Activated CD4-positive, alpha-beta T cell treated with anti-CD3 and anti-CD28 coated beads for 4 hours (primary cell): ENCODE measurements at places on chromosomes 11 and 22.
A peak's percentile ranks its signal among the peaks of the same experiment; 100 is the strongest.

- DNase-seq: no peak
Measured at GRCh38 chr22:45775569-45776312, 104.1 kb downstream of the ATXN10 start.

DNA sequence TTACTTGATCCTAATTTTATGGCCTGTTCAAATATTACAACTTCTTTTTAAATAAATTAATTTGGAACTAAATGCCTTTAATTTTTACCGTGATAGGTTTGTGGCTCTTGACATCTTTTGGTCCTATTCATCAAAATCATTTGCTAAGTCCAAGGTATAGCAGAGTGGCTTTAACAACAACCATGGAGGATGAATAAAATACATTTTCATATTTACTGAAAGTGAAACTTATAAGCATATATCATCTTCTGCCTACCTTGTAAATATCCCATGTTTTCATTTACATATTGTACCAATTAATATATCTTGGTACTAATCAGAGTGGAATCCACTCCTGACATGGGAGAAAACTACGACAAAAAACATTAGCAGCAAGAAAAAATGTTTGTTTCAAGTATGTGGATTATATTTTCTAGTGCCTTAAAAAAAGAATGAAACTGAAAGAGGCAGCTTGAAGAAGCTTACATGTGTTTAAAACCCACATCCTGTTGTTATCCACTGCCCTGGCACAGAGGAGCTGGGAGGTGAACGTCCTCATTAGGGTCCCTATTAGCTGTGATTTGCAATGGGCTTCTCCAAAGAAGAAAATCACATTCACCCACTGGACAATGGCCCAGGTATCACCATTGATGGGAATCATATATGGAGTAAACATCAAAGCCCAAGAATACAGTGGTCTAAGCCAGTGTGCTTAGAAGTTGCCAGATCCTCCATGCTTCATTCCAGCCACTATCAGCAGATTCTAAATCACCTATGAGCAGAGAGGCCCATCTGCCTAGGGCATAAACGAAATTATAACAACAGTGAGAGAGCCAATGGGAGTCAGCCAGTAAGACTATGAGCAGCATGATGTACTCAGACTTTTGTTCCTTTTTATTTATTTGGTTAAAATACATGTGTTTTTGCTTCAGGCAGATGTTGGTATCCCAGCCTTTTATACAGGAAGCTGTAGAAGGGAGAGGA is 84.7 kb downstream of the MAML2 start:
- peak; percentile 35 for DNase-seq

DNA sequence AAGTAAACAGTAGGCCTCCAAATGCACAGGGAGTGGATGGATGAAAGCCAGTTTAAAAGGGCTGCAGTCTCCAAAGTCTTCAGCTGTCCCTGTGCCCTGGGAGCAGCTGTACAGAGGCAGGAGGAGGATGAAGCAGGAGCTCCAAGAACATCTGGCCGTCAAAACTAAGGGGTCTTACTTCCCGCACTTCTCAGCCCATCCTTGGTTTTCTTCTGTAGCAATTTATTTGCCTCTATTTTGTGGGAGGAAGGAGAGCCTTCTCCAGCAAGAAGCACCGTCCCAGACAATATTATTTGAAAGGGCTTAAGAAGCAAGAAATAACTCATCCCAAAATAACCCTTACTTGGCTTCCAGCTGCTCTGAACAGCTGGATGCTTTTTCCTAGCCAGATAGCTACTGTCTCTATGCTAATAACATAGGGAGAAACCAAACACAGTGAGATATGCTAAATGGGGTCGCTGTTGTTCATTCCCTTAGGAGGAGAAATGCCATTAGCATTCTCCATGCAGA is 133.2 kb downstream of the SPATA19 start:
- DNase-seq: no peak

- DNase-seq: no peak
Measured at GRCh38 chr22:33803371-33804282, 116.6 kb downstream of the LARGE1 start.

- no peak for DNase-seq
Measured at GRCh38 chr11:82969811-82970210, 68.3 kb downstream of the DDIAS start.

DNA sequence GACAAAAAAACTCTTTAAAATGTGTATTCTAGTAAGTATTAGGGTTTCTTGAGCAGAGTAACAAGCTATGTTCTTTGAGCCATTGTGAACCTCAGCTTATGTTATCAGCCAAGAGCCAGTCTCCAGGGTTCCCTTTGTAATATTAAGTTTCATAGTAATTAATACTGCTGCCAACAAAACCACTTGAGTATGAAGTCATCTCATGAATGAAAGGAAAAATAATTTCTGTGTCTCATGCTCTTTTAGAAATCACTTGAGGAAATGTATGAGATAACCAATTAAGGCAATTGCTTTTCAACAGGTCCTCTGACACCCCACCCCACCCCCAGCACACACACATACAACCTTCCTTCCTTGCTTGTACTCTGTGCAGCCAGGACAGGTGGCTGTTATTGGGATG is 59.9 kb downstream of the BBOX1 start:
- no peak for DNase-seq

GRCh38 chr11:19886498-19886897 is 173.9 kb downstream of the NAV2 start:
- DNase-seq: no peak

DNA sequence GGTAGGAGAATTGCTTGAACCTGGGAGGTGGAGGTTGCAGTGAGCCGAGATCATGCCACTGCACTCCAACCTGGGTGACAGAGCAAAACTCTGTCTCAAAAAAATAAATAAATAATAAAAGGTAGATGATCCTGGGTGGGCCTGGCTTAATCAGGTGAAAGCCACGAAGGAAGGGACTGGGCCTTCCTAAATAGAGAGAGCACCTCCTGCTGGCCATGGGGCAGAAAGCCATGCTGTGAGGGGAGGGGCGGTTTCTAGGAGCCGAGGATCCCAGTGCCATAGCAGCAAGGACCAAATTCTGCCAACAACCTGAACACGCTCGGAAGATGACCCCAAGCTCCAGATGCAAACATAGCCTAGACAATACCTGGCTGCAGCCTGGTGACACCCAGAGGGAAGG is 24.5 kb upstream of the DGKZ start:
- DNase-seq: no peak

GRCh38 chr11:123233280-123233974 is 38.4 kb upstream of the CLMP start:
- no peak for DNase-seq
